Left kidney (tissue), 8 donors: ENCODE measurements at places on chromosomes 7 and 10. TPM values are rescaled to one million over a fixed set of nuclear protein-coding genes. Genes with fewer than 3 reads are reported as not detected.

GRCh38 chr10:14312014-14312413 lies 18.7 kb downstream of the FRMD4A start:
- DNase-seq = no peak

- DNase-seq = no peak
These were observed 330.1 kb downstream of the PAXIP1 start for GRCh38 chr7:154672659-154673415.

GRCh38 chr7:28609608-28610007 lies 197.3 kb downstream of the CREB5 start:
- no peak for DNase-seq

GRCh38 chr10:103837370-103838069 lies 17.9 kb downstream of the SH3PXD2A start:
- DNase-seq = no peak

- no peak for DNase-seq
These were observed 332.4 kb upstream of the NRP1 start for GRCh38 chr10:33666686-33667480.

SCART1 gene
- polyA plus RNA-seq = 3.8 TPM

ZNF777 gene
- polyA plus RNA-seq = 12.7 TPM
